GM19239 (cell line): ENCODE measurements at places on chromosomes 3 and 15.
A peak's percentile ranks its signal among the peaks of the same experiment; 100 is the strongest.

GRCh38 chr3:182795389-182795782 is 2.1 kb downstream of the ATP11B start:
- DNase-seq = peak; percentile 22

GRCh38 chr3:154022606-154023005 is 98.6 kb upstream of the ARHGEF26 start:
- no peak for DNase-seq

GRCh38 chr15:72341361-72341760 is 21.4 kb upstream of the CELF6 start:
- no peak for DNase-seq

DNA sequence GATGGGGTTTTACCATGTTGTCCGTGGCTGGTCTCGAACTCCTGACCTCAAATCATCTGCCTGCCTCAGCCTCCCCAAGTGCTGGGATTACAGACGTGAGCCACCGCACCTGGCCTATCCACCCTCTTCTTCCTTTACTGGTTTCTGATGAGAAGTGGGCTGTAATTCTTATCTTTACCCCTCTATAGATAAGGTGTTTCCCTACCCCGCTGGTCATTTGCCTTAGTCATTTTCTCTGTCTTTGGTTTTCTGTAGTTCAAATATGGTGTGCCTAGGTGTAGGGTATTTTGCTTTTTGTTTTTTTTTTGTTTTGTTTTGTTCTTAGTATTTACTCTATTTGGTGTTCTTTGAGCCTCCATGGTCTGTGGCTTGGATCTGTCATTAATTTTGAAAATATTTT is 41.3 kb downstream of the APBA2 start:
- no peak for DNase-seq

DNA sequence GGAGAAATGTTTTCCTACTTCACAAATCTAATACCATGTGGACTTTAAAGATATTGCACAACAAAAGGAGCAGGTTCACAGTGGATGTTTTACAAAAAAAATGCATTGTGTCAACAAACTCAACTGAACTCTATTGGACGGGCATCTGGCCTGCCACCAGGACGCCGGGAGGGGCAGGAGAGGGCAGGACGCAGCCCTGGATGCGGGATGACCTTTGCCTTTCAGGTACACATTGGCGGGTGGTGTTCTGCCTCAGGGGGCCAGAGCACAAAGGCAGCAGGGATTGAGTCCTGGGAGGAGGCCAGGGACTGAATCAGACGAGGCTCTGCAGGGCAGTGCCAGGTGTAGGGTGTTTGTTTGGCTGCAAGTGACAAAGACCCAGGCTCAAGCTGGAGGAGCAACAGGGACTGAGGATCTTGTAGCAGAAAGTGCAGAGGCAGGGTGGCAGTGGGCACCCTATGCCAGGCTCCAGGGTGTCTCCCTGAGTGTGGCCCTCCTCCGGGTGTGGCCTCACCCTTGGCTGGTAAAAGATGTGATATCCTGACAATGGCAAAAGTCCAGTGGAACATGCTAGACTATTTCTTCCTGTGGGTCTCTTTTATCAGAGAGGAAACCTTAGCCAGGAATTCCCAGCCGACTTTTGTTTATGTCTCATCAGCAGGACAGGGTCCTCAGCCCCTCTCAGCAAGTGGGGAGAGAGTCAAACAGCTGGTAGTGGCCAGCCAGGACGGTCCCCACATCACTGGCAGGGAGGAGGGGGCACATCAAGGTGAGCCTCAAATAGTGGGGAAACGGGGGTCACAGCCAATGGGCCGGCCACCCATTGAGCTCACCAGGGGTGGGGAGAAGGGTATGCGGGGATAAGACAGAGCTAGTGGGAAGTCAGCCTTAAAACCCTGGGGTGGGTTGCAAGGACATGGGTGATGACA is 29.7 kb upstream of the KLF13 start:
- DNase-seq = no peak

DNA sequence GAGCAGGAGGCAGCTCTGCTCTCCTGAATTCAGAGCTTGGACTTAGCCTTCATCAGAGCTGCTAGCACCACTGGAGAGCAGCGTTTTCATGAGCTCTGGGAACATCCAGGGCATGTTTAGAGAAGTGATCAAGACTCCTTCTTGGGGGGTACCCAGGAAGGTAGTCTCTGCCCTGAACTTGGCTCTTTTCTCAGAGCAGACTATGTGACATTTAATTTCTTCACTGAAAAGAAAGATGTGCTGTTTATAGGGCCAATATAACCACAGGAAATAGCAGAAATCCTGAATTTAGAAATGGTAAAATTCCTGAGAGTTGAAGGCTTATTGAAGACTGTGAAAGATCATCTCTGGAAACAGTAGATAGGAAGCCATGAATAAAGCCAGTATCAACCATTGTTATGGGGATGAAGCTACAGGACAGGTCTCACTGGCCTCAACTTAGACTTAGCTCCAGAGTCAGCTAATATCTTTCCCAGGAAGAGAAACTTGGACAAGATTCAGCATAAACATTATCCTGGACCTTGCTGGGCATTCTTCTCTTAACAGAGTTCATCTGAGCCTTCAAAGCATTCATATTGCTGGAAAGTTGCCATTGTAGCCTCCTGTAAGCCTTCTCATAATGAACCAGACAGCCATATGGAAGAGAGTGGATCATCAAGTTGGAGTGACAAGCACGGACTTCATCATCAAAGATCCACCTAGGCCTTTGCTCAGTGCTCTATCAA is 386.6 kb upstream of the THBS1 start:
- DNase-seq = no peak

DNA sequence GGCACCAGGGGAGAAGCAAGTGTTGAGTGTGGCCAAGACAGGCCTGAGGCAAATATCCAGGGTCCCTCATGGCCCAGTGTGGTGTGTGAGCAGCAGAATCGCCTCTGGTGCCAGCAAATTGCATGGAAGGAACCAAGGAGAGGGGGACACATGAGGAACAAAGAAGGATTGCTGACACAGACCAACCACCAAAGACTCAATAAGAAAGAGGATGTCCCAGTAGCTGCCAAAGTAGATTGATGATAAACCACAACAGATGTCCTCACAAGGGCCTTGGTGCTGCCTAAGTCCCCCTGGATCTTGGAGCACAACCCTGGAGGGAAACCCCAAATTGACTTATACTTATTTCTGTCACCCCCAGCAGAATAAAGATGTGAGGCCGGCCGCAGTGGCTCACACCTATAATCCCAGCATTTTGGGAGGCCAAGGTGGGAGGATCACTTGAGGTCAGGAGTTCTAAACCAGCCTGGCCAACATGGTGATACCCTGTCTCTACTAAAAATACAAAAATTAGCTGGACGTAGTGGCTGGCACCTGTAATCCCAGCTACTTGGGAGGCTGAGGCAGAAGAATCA is 10.6 kb downstream of the SRGAP3 start:
- no peak for DNase-seq

DNA sequence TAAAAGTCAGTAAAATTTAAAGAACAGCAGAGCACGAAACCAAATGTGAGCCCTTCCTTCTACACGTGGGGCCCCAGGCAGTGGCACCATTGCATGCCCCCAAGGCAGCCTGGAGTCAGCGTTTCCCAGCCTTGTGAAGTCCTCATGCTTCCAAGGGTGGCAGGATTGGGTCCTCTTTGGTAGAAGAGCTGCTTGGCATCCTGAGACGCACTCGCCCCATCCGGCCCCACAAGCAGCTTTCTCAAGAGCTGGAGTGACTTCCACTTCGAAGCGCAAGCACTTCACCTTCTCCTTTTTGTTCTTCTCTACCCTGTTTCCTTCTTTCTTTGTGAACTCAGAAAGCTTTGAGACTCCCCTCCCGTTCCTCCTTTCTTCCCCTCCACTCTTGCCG is 34.7 kb downstream of the ZNF710 start:
- no peak for DNase-seq

DNA sequence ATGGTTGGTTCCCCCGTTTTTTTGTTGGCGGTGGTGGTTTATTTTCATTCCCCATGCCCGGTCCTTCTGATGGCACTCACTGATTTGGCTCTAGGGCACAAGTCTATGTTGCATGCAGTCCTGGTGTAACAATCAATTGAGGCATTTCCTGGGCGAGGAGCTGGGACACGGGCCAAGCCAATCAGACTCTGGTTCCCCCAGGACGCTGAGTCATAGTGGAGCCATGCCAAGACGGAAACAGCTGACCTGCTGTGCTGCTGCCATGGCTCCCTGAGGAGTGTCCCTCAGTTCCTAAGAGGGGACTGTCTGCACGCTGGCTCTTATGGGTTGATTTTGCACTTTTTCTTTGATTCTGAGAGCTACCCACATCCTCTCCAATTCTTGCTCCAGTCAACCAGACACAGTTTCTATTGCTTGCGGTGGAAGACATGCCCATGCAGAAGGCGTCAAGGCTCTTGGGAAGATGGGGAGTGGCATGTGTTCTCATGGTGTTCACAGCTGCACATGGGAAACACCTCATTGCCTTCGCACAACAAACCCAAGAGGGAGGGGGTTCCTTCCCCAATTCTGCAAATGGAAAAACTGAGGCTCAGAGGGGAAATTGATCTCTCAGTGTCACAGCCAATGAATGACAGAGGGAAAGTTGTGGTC is 28.3 kb upstream of the ALDH1L1 start:
- DNase-seq = no peak

DNA sequence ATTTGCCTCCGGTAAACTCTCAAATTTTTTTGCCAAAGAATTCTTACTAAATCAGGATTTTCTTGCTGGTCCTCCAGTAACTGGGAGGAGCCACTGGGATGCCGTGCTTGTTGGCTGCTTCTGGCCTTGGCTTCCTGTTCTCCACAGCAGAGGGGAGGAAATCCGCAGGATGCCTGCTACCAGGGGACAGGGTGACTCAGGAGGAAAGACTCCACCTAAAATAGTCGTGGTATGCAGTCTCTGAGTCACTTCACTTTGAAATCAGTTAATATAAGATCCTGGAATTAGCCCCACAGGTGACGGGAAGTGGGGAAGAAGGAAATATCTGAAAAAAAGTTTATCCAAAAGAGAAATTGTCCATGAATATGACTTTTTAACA is 6.5 kb upstream of the TM4SF18 start:
- no peak for DNase-seq

DNA sequence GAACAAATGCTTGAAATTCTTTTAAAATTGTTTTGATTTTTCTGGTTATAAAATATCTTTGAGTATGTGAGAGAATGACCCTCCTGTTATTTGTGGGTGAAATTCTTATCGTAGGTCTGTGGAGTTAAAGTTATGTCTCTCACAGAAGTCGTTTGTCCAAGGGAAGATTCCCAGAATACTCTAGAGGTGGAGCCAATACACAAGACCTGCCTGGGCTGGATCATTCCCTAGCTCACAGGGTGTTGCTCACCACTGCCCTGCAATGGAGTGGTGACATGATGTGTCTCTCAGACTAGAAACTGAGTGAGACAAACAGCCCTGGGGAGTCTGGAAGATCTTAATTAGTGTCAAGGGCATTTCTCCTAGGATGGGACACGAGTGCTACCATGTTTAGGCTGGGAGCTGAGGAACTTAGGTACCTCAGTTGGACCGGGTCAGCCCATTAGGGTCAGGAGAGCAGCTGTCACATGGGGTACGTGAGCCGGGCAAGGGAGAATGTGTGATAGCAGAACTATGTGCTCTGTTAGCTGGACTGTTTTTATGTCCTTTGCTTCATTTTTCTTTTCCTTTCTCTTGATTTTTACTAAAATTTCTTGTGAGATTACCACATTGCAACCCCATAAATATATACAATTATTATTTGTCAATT is 53.6 kb upstream of the MYO5C start:
- no peak for DNase-seq
